ENCODE measurements at places on chromosomes 3 and 15.

DNA sequence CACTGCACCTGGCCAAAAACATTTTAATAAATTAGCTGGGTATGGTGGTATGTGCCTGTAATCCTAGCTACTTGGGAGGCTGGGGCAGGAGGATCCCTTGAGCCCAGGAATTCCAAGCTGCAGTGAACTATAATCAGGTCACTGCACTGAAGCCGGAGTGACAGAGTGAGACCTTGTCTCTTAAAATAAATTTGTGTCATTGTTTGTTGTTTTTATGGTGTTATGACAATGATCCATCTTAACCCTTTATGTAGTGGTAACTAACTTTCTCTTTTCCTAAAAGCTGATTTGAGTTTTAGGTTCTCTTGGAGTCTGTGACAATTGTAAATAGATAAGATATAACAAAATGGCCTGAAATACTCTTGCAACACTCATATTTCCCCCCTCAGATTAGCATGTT, 20.7 kb downstream of the FLNB start:
- no peak for DNase-seq

- no peak for DNase-seq
These were observed 22.4 kb downstream of the GJD2 start for GRCh38 chr15:34732430-34732829.

- peak; percentile 29 for DNase-seq
These were observed 16.5 kb downstream of the POLQ start for GRCh38 chr3:121529308-121529707.

DNA sequence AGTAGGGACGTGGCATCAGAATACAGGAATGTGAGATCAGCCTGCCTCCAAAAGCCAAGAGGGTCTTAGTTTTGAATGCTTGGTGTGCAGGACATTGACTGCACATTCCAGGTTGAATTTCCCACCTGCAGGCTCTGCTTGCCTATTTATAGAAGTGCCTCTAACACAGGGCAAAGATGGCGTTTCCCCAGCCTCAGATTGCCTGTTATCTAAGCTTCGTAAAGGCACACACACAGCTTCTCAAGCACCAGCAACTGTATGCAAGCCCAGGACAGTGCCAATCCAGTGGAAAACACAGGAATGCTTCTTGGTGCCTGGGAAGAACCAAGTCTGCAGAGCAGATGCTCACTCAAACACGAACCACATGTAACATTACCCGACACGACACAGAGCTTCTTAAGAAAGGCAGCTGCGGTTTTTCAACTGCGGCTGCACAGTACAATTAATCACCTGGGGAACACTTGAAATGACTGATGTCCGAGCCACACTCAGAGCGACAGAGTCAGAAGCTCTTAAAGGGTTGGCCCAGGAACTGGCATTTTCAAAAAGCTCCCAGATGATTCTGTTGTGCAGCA, 90.0 kb upstream of the ANKRD34C start:
- DNase-seq = no peak

DNA sequence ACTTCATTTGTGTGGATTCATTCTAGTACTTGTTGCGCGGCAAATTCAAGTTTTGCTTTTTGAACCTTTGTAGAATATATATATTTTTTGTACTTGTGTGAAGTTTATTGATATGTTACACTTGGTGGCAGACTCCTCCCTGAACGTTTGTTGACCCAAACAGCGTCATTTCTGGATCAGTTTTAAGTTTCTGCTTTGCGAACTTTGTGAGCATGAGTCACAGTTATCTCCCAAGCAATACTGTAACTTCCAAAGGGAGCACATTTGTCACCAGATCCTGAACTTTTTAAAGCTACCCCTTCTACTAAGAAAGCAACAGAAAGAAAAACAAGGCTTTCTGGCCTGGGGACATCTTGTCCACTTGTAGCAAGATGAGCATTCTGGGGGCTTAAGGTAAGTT, 74.8 kb upstream of the CACNA2D3 start:
- no peak for DNase-seq

DNA sequence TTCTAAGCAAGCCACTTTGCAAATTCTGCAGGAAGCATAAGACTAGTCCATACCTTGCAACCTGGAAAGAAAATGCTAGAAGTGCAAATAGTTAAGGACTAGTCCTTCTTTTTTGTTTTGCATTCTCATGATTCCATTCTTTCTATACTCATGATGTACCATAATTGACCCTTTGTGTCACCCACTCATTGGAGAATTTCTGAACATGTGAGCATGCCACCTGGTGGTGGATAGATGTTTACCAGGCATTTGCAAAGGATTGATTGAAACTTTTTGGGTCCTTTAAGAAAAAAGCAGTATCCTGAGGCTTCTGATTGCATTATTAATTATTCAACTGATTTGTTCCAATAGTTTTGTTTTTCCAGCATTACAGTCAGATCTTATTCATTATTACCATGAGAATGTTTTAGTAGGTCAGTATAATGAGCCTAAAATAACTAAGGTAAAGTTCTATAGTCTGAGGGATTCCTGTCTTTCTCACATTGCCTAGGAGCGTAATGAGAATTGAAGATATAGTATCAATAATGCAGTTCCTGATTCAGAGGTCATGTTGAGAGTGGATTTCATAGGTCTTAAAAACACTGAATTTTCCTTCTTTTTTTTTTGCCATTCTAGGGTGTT, 20.2 kb upstream of the DIPK2A start:
- peak; percentile 52 for DNase-seq

DNA sequence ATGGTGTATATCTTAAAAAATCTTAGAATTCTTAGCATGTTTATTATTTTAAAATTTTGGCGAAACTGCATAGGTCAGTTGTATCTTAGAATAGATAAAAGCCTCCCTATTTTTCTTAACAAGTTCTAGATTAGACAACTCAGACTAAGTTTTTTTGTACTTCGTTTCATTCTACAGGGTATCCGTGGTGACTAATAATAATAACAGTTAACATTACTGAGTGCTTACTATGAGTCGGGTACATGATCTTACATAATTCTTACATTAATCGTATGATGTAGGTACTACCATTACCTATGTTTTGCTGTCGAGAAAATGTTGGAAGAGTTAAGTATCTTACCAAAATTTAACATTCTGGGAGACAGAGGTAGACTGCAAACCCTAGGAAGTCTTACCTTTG, 60.7 kb downstream of the UBE2E2 start:
- peak; percentile 86 for DNase-seq

DNA sequence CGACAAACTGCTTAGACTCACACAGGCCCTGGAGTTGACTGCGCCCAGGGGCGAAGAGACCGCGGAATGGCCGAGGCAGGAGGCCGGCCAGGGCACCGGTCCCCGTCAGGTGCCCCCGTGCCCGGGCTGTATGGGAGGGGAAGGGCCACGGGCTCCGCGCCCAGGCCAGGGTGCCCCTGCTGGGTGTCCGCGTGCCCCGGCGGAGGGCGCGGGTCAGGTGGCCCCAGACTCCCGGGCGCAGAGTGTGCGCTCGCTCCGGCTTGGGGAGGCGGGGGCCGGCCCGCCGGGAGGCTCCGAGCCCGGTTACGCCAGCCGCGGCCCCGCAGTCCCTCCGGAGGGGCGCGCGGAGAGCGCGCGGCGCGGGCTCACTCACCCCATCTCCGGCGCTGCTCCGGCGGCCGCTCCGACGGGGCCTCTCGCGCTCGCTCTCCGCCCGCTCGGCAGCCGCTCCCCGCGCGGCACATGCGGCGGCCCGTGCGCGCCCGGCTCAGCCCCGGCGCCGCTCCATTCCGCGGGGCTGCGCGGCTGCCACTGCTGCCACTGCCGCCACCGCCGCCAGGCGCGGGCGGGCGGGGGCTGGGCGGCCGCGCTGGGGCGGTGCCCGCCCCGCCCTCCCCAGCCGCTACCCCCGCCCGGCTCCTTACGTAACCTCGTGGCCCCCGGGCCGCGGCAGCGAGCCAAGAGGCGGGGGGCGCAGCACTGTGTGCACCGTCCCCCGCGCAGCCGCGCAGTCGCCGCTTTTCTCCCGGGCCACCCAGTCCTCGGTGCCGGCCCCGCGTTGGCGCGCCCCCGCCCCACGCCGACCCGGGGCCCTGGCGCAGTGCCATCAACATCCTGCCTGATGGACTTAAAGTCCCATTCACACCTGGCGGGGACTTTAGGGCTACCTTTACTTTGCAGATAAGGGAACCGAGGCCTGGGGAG, at the start of gene HOMER2:
Gene HOMER2, minus strand, starts transcription at position 563 of the 924 bp plus-strand sequence. Its CDS starts 185 bp downstream, at position 378.
- no peak for DNase-seq

DNA sequence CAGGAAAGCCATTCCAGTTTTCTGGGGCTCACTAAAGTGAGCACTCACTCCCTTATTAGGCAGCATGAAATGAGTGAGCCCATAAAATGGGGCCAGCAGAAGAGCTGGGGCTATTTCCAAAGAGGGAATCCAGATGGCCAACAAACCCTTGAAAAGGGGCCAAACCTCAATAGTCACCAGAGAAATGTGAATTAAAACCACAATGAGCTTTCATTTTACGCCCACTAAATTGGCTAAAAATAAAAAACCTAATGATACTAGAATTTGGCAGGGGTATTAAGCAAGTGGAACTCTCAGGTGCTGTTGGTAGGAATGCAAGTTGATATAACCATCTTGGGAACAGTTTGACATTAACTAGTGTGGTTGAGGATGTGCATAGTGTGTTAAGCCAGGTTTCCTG, 42.1 kb upstream of the RAF1 start:
- peak; percentile 53 for DNase-seq

GRCh38 chr3:11727207-11727606, 83.5 kb upstream of the VGLL4 start:
- peak; percentile 2 for DNase-seq

- no peak for DNase-seq
These were observed 55.0 kb downstream of the TMEM39A start for GRCh38 chr3:119408243-119408950.

- peak; percentile 69 for DNase-seq
These were observed 96.3 kb upstream of the ZBED2 start for GRCh38 chr3:111691293-111691909.

- DNase-seq = no peak
These were observed 1034.1 kb upstream of the SEMA6D start for GRCh38 chr15:46682969-46683791.

DNA sequence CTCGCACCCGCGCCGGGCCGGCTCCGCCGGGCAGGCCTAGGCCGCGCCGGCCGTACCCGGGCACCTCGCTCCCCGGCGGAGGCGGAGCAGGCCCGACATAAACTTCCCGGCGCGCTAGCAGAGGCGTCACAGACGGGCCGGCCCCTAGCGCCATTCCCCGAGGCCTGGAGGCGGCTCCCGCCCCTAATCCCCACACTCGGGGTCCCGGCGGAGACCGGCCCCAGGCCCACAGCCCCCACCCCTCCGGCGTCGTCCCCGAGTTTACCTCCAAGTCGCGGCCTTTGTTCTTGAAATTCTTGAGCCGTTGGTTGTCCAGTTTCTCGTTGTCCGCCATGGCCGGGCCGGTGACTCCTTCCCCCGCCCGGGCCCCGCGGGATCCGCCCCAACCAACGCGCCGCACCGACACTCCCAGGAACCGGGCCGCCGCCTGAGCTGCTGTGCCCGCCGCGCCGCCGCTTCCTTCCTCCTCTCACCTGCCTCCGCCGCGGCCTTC, 376 bp downstream of the KPNA4 start:
- DNase-seq = peak; percentile 64

DNA sequence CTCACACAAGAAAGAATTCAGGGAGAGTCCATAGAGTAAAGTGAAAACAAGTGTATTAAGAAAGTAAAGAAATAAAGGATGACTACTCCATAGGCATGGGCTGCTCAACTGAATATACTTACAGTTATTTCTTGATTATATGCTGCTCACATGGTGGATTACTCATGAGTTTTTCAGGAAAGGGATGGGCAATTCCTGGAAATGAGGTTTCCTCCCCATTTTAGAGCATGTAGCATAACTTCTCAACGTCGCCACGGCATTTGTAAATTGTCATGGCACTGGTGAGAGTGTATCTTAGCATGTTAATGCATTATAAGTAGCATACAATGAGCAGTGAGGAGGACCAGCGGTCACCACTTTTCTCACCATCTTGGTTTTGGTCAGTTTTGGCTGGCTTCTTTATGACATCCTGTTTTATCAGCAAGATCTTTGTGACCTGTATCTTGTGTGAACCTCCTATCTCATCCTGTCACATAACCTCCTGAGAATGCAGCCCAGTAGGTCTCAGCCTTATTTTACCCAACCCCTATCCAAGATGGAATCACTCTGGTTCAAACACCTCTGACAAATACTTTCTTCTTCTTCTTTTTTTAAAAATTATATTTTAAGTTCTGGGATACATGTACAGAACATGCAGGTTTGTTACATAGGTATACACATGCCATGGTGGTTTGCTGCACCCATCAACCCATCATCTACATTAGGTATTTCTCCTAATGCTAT, 849.7 kb downstream of the TBL1XR1 start:
- DNase-seq = no peak

GRCh38 chr3:186516646-186517045, 27.5 kb downstream of the CRYGS start:
- no peak for DNase-seq

- DNase-seq = no peak
These were observed 80.7 kb downstream of the SEC22A start for GRCh38 chr3:123282461-123282860.

GRCh38 chr3:64358853-64359252, 133.6 kb upstream of the PRICKLE2 start:
- DNase-seq = no peak

- peak; percentile 50 for DNase-seq
These were observed 41.7 kb downstream of the OXSM start for GRCh38 chr3:25831578-25831977.
